ENCODE measurements at places on chromosomes 1 and 21.

DNA sequence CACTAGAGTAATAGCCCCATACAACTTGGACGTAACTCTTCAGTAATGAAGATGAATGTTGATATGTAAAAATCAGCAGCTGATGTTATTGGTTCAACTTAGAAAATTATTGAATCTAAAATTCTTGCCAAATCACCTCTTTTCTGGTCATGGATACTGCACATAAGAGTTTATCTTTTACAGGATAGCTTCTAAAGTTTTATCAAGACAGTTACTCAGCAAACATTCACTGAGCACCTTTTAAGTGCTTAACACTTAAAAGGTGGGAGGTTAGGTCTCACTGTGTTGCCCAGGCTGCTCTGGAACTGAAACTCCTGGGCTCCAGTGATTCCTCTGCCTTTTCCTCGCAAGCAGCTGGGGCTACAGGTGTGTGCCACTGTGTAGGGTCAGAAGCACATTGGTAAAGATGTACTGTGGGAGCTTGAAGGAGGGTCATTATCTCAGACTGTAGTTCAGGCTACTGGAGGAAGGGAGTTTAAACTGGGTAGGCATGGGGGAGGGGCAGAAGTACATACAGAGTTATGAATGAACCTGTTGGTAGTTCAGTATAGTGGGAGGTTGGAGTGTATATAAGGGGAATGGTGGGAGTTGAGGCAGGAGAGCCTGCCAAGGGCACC lies 2.0 kb downstream of the MPZL1 start:
- DNase-seq: no peak

- DNase-seq: no peak
Measured at GRCh38 chr1:110749960-110750359, 75.2 kb upstream of the KCNA3 start.

DNA sequence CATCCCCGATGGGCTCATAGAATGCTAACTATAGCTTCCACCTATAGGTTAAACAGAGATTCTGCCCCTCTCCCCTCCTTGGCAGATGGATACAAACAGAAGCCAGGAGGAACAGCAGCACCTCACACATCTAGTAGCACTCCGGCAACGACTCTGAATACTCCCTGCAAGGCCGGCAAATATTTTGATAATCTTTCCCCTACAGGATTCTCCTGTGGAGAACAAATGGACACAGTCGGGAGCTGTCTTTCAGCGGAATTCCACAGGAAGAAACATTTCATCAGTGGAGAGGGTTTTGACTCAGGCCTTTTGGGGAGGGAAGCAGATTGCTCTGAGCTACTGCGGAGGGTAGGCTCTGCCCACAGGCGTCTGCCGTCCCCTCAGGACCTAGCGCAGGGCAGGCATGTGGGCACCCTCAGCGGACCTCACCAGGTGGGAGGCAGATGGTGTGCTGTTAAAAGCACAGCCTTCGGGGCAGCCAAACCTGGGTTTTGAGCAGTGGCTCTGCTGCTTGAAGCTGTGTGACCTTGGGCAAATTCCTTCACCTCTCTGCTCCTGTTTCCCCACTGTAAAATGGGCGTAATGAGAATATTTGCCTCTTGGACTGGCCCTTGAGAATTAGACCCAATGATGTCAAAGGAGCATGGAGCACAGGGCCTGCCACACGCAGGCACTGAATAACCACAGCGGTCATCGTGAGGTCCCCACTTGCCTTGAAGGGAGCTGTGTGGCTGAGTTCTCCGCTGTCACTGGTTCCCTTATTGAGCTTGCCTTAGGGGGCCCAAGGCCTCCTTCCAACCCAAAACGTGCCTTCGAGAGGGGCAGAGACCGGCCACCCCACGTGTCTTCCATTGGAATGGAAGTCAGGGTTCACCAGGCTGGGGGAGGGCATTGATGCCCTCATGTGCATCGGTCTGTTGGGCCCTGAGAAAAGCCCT lies 19.2 kb upstream of the BCAR3 start:
- DNase-seq: no peak

DNA sequence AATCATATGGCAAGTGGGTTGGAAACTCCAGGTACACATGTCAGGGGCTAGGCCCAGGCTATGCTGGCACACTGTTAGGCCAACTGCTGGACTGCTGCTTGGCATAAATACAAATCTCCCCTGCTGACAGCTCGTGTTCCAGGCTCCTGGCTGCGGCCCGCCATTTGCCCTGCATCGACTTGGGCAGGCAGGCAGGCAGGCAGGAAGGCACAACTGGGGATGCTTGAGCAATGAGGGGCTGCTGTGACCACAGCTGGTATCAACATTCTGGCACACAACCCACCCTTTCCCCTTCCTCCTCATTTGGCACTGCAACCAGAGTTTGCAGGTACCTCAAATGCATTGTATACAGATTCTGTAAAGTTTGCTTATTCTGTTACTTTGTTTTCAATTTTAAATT lies 53.2 kb downstream of the SAMSN1 start:
- DNase-seq: no peak

GRCh38 chr1:34976384-34977209 lies 8.6 kb downstream of the TMEM35B start:
- DNase-seq: no peak
